AG20443 (cell line): ENCODE measurements at places on chromosomes 4 and X.

DNA sequence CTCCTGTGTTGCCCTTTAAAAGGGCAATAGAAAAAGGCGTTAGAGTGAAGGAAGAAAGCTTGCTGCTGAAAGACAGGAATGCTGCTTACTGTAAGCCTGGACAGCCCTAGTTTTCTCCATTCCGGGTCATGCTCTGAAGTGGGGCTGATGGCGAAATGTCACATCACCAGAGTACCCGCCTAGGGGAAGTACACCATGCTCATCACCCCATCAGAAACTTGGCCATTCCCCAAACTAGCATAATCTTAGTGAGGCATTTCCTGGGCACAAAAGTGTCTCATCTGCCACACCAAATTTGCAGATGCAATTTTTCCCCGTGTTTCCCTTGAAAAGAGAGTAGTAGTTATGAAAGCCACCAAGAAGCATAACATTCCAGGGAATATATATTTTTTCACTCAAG, 47.8 kb upstream of the CAMK2D start:
- DNase-seq = no peak

DNA sequence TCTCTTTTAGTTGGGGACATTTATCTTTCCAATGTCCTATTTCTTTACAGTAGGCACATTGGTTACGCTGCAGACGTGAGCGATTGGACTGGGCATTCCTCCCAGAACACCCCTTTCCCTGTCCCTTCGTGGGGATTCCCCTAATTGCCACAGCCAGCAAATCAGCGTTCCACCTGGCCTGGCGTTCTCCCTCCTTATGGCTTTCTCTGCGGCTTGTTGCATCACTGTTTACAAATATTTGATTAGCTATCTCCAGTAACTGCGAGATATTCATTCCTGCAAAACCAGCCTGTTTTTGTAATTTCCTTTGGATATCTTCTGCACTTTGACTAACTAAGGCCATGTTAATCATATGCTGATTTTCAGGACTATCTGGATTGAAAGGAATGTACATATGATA, 202.5 kb upstream of the KLF8 start:
- DNase-seq = no peak

- no peak for DNase-seq
Observed at GRCh38 chr4:2482192-2482591, 13.3 kb downstream of the RNF4 start.

DNA sequence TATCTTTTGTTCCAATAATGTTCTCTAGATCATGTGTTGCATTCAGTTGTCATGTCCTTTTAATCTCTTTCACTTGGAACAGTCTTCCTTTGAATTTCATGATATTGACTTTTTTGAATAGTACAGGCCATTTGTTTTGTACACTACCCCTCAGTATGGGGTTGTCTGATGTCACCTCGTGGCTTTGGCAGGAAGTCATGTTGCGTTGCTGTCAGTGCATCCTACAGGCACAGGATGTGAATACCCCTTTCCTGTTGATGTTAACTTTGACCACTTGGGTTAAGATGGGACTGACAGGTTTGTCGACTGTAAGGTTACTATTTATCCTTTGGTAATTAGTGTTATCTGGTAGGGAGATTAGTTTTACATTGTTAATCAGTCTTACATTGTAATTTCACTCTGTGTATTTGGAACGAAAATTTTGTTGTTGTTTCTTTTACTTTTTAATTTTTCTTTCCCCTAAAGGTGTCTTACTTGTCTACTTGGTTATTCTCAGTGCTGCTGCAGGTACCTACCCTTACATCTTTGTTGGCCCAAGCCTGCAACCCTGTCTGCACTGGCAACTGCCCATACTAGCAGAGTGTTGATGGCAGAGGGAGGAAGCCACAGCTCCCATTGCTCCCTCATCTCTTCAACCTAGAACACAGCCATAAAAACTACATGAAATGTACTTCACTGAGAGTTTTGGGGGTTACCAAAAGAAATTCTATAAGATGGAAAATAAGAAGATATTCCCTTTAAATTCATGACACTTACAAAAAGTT, 14.7 kb upstream of the ATP8A1 start:
- DNase-seq = no peak

- no peak for DNase-seq
Observed at GRCh38 chrX:71182871-71183270, 38.2 kb downstream of the NLGN3 start.

- DNase-seq = no peak
Observed at GRCh38 chr4:82429728-82430192, 502 bp downstream of the HNRNPDL start.

GRCh38 chr4:8740666-8741395, 130.8 kb downstream of the HMX1 start:
- no peak for DNase-seq

DNA sequence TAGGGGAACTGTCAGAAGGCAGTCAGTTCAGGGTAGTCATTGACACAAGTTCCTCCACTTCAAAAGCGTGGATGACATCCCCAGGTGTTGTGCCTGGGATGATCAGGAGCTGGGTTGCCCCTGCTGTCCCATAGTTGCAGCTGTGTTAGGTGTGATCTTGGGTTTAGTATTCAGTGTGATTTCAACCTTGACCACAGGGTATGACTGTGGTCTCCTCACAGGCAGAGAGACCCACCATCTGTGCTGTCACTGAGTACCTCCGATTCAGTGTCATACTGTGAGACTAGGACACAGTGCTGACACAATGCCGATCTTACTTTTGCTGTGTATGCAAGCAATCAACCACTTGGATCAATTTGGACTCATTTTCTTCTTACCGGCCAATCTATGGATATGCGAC, 25.2 kb downstream of the FOXR2 start:
- DNase-seq = no peak

GRCh38 chr4:95288552-95288951, 260.2 kb downstream of the UNC5C start:
- no peak for DNase-seq

DNA sequence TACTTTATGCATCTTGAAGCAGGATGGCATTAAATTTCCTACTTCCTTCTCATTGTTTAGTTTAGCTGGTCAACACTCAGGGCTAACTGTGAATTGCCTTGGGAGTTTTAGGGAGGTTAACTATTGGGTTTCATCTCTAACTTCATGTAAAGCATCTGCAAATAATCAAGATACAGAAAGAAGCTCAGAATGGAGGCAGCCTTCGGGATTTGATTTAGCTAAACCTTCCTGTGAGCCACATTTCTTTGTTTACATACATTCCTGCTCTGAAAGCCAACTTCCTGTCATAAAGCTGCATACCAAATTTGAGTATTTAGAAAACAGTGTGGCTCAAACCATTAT, 131.7 kb upstream of the PCDH18 start:
- DNase-seq = peak; percentile 23

GRCh38 chr4:1463927-1464540, 57.8 kb upstream of the NKX1-1 start:
- DNase-seq = peak; percentile 11

DNA sequence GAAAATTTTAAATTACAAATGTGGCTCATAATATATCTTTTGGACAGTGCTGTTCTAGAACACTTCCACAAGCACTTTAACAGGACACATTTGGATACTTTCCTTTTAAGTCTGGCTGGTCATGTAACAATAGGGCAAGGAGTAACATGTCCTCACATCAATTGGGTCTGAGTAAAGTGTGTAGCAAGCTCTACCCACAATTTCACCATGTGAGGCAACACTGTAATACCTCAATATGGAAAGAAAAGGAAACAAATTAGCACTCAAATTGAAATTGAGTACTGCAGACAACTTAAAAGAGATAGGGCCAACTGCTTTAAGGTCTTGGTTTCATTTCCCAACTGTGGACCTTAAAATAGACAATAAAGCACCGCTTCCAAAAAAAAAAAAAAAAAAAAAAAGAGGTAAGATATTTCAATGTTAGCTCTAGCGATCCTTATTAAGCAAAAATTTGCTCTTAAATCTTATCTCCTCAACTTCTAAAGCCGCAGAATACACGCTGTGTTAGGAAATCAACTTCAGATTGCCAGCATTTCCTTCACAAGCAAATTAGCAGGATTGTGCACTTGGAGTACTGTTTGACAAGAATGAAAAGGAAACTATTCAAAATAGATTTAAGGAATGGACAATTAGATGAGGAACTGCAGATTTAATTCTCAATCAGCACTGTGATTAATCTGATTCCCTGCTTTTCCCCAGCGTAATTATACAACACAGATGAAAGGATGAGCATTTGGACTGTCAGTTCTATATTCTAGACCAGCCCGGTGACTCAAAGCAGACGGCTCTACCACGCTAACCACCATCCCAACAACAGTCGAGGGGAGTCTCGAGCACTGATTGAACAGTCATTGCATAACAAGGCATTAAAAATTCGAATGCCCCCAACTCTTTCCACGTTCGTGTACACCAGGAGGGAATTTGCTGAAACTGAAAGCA, 1.6 kb downstream of the CASK start:
- peak; percentile 13 for DNase-seq

GRCh38 chrX:15953801-15954200, 99.2 kb upstream of the AP1S2 start:
- no peak for DNase-seq

GRCh38 chr4:53608242-53608641, 17.0 kb upstream of the LNX1 start:
- no peak for DNase-seq

- DNase-seq = no peak
Observed at GRCh38 chr4:54496412-54496811, 161.3 kb upstream of the KIT start.

- no peak for DNase-seq
Observed at GRCh38 chr4:53003959-53004358, 141.8 kb downstream of the RASL11B start.

DNA sequence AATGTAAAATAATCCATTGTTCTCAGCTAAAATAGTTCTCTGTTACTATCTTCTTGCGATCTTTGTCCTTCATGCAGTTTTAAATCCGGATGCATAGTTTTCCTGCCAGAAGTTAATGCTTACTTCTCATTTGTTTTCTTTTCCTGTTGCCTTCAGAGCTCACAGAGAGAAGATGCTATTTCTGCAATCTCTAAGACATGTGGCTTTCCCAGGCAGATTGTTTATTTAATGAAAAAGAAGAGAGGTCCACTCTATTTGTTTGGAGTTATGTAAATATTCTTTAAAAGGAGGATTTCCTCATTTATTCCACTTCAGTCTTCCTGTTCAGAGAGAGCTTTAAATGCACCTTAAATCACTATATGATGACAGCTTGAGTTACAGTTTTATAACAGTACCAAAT, 39.3 kb upstream of the HPGD start:
- no peak for DNase-seq

- DNase-seq = peak; percentile 27
Observed at GRCh38 chrX:37825215-37825842, 22.0 kb downstream of the DYNLT3 start.

GRCh38 chr4:164136180-164136616, 617.7 kb upstream of the SMIM31 start:
- no peak for DNase-seq

GRCh38 chr4:62208921-62209320, 1008.8 kb downstream of the ADGRL3 start:
- DNase-seq = no peak

GRCh38 chrX:52865343-52865998, 2.4 kb downstream of the XAGE3 start:
- DNase-seq = no peak

DNA sequence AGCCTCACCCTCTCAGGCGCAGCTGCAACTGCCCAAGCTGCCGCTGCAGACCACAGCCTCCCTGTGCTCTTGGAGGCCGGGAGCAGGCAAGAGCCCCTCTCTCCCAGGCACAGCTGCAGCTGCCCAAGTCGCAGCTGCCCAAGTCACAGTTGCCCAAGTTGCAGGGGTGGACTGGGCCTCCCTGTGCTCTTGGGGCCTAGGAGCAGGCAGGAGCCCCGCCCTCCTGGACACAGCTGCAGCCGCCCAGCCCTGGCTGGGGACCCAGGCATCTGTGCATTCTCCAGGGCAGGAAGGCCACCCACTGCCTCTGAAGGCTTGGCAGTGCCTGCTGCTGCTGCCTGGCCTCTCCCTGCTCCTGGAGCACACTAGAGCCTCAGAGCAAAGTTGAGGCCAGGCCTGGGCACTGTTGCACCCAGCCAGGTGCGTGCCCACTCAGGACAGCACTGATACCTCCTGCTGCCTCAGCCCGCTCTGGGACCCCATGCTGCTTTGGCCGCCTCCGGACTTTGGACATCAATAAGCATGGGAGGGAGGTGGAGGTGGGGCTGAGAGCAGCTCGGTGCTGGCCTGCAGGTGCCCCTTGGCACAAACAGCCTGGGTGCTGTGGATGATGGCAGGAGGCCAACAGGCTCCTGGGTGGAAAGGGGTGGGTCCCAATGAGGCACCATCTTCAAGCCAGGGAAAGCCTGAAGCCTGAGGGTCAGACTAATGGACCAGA, 247.5 kb downstream of the PDGFC start:
- DNase-seq = no peak

DNA sequence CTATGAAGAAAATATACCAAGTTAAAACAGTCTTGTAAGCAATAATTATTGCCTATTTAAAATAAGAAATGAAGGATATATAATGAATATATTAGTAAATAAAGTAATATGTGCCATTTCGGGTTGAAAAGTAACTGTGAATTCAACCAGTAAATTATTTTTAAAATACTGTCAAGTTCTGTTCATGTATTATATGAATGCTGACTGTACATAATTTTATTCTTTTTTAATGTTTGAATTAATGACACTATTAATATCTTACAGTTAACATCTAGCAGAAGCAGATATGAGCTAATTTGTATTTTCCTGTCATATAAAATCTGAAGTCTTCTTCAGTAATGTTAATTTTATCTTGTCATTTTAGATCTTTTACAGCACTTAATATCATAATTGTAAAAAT, 632.9 kb downstream of the CCSER1 start:
- no peak for DNase-seq

GRCh38 chr4:120286813-120287212, 220.2 kb upstream of the MAD2L1 start:
- peak; percentile 9 for DNase-seq

- DNase-seq = no peak
Observed at GRCh38 chr4:109738104-109738872, 8.4 kb upstream of the PLA2G12A start.

GRCh38 chr4:93446038-93446437, 382.5 kb upstream of the ATOH1 start:
- DNase-seq = no peak

- no peak for DNase-seq
Observed at GRCh38 chr4:53713296-53713695, 122.0 kb upstream of the LNX1 start.

- DNase-seq = no peak
Observed at GRCh38 chr4:3176367-3177229, 72.4 kb upstream of the MSANTD1 start.

GRCh38 chr4:683247-683897, 5.6 kb downstream of the SLC49A3 start:
- no peak for DNase-seq

- DNase-seq = peak; percentile 40
Observed at GRCh38 chrX:24149351-24150050, at the start of gene ZFX. TSS of gene ZFX (plus strand) at chrX:24149729. CDS start at chrX:24172743, 23,014 bp downstream.
